ENCODE measurements at places on chromosomes 7 and 10. TPM values are rescaled to one million over a fixed set of nuclear protein-coding genes. Genes with fewer than 3 reads are reported as not detected.

- no peak for DNase-seq
These were observed 138.1 kb downstream of the ADAM22 start for GRCh38 chr7:88071994-88072714.

DNA sequence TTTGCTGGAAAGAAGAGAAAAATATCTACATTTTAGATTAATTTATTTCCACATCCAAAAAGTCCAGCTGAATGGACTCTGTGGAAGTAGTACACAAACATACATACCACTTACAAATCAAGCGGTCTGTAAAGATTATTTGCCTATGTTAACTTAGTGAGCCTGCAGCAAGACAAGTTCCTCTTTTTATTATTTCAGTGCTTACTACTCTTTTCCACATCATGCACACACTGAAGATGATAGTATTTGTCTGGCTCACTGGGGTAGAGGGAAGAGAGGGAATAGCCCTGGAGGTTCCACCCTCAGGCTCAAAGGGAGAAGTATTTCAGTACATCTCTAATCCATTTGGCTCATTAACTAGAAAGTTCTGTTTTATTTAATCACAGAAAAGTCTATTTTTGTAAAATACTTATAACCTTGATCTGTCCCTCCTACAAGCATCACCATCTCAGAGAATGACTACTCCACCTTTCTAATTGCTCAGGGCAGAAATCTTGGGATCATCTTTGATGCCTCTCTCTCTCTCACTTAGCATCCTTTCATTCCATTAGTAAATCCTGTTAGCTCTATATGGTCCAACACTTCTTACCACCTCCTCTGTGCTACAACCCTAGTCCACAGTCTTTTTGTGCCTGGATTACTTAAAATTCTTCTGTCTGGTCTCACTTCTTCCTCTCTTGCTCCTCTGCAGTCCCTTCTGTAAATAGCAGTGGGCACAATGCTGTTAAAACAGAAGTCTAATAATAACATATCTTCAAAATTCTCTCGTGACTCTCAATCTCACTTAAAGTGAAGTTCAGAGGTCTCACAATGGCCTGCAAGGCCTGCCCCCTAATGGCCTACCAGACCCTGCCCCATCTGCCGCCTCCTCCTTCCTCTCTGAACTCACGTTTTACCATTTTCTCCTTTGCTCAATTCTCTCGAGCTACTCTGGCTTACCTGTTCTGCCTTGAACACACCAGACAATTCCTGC is 64.3 kb upstream of the CCDC6 start:
- DNase-seq, result no peak

GRCh38 chr7:26657206-26657641 is 207.2 kb downstream of the SKAP2 start:
- no peak for DNase-seq

GRCh38 chr7:80584778-80585177 is 53.7 kb upstream of the CD36 start:
- peak; percentile 57 for DNase-seq

DNA sequence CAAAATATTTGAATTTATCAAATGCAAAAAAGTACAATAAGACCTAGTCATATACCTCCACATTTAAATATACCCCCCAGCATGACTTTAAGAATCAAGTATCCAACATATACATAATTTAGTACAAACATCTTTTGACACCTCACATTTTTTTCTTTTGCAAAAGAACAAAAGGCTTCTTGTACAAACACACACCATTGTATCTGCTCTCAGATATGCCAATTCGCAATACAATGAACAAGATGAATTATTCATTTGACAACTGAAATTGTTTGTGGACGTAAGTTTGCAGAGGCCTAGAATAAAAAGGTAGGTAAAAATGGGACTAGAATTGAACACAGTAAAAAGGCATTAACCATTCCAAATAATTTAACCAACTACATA is 154.4 kb downstream of the CACNA2D1 start:
- DNase-seq, result no peak

- DNase-seq, result peak; percentile 79
These were observed 4.4 kb upstream of the RFC2 start for GRCh38 chr7:74258639-74259038.

DNA sequence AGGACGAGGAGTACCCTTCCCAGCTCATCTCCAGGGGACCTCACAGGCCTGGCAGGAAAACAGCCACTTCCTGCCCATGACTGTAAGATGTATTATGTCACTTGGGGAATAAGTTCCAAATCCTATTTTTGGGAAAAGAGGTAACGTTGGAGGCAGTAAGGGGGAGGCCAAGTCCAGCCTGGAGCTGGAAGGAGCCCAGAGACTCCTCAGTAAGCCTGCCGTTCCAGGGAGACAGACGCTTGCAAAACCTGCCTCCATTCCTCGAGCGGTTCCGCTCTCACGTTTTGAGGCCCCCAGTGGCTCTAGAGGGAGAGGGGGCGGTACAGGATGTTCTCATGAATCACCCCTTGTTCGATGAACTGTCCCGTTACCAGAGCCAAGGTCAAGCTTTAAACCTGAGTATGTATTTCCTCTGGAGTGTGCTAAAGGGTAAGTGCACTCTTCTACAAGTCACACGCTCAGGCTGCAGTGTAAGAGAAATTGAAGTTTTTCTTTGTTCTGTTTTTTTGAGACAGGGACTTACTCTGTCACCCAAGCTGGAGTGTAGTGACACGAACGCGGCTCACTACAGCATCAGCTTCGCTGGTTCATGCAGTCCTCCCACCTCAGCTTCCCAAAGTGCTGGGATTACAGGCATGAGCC is 45.5 kb upstream of the CYTH3 start:
- DNase-seq, result peak; percentile 69

DNA sequence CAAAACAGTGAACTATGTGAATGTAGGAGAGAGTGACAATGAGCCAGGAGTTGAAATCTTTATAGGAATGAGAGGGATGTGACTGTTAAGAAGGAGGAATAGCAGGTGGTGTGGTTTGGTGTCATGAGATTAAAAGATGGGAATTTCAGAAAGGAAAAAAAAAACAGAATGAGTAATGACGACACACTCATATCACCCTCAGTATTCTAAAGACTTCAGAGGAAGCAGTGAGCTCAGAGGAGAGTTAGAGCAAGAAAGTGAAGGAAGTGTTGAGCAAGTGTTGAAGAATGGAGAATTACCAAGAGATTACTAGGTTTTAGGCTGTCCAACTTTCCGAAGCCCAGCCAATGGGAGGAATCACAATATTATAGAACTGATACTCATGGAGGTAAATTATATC is 220.5 kb upstream of the HGF start:
- no peak for DNase-seq

GRCh38 chr7:116736927-116737715 is 65.1 kb downstream of the MET start:
- DNase-seq, result no peak

GRCh38 chr10:80472234-80473095 is 18.4 kb downstream of the TSPAN14 start:
- DNase-seq, result no peak

DNA sequence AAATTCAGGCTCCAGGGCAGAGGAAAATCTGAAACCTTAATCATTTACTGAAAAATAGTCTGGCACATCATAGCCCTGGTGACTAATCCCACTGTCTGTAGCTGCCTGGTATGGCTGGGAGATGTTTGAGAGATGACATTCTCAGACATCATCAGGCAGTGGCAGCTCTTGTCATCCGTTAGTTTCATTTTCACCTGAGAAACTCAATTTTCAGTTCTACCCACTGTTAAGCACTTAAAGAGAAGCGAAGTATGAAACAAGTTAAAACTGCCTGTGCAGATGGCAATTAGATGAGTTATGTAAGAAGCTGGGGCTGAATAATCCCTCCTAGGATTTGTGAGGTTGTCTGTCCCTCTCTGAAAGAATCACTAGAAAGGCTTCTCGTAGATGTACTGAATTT is 150.2 kb downstream of the NSUN6 start:
- DNase-seq, result no peak

DNA sequence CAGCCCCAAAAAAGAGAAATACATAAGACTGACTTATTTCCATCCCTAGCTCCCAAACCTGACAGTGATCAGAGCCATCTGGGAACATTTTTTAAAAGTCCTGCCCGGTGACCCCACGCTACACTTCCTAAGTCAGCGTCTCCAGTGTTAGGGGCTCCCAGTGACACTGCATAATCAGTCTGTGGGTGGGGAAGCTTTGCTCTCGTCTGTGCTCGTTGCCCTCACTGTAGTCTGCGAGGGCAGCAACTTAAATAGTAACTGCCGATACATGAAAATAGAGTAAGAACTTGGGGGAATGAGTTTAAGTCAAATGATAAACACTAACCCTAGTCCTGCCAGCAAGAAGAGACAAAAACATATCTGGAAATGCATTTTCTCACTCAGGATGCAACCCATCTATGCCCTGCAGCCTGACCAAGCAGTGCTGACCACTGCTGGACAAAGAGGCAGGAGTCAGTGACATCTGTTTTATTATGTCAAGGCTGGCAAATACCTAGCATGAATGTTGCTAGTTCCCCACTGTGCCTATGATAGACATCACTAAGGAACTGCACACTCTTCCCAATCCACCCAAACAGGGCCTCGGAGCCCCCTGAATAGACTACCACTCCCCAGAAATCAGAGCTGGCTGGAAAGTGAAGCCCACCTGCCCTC is 18.7 kb downstream of the ERCC6 start:
- DNase-seq, result no peak

- no peak for DNase-seq
These were observed 182.3 kb downstream of the NRP1 start for GRCh38 chr10:33152146-33152545.

- no peak for DNase-seq
These were observed 82.9 kb downstream of the NPY start for GRCh38 chr7:24366876-24367275.

GRCh38 chr7:100431286-100431735 is 1.7 kb downstream of the MEPCE start:
- peak; percentile 24 for DNase-seq

- no peak for DNase-seq
These were observed 232.0 kb downstream of the CCDC3 start for GRCh38 chr10:12769323-12770044.

GRCh38 chr7:80708123-80708522 is 69.7 kb downstream of the CD36 start:
- DNase-seq, result no peak

DNA sequence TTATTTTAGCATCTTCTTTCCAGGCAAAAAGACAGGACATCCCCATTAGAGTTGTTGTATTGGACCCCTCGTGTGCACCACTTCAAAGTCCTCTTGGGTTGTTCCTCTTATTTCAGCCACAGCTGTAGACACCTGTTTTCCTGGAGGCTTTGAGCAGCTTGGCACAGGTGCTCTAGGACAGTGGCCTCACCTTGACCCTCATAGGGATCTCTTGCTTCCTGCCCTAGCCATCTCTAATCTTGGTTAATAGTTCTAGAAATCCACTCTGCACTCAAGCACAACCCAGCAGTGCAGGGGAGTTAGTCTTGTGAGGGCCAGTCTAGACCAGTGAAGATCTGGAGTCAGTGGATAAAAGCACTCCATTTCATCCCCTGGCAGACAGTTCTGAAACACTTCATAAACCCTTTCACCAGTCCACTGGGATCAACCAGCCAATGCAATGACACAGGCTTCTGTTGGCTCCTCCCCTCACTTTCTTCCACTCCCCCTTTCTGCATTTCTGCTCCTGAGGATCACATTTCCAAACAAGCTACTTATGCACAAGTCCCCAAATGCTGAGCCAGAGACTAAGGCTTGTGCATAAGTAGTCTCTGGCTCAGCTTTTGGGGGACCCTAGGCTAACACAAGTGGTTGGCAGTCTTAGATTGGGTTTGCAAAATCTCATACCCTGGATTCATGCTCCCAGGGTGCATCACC is 131.5 kb upstream of the LAMB4 start:
- DNase-seq, result no peak

DNA sequence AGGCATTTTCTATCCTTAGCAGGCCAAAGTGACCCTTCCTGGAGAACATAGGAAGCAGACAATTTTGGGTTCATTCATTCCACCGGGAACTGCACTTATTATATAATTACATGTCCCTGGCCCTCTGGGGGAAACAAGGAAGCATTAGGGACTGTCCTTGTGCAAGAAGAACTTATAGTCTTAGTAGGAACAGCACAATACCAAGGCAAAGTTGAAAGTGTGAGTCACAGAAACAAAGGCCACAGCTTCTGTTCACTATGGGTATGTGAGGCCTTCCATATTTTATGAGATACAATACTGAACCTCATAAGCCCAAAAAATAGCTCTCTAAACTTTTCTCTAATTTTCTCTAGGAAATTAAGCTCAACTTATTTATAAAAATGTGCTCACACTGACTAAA is 18.4 kb upstream of the AKR1B10 start:
- no peak for DNase-seq

DNA sequence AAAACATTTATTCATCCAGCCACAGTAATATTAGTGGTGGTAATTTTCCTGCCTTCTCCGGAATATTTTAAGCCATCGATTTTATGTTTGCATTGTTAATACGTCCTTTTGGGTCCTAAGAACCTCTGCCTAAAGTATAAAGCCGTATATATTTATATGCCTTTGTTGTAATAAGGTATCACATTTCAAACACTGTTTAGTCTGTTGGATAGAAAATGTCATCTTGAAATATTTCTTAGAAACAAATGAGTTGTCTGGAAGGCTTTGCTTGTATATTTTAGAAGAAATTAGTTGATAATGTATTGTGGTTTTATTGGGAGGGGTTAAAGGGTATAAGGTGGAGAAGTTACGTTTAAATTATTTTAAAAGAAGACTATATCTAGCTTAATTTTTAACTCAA is 11.1 kb downstream of the PRPF18 start:
- DNase-seq, result no peak

DNA sequence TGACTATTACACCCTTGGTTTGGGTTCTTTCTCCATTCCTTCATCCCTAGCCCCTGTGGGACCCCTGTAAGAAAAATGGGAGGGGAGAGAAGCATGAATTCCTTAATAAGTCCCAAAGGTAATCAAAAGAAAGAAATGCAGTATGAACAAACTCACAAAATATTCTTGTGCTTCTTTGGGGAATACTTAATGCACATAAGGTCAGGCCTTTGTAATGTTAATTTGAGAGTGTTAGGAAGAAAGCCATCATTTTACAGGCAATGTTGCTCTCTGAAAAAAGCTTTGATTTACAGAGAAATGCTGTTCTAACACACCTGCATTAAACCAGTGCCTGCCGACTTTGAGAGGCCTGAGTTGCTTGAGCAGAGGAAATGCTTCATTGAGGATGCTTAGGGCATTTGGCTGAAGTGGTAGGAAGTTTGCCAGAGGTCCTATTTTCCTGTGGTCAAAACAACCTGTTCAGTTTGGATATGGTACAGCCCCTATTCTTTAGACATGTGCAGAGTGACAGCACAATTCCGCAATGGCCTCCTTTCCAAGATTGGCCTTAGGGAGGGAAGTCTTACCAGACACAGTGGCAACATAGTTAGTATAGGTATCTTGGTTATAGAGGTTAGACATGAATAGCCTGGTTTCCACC is 643.4 kb downstream of the AUTS2 start:
- DNase-seq, result no peak

PAPOLB gene
- total RNA-seq, result 0.37 TPM

DENND2A gene
- total RNA-seq, result 17.8 TPM

AGAP6 gene
- 9.2 TPM for total RNA-seq

MCM7 gene
- 90.6 TPM for total RNA-seq
